ENCODE measurements at places on chromosomes 4 and X. TPM values are rescaled to one million over a fixed set of nuclear protein-coding genes. Genes with fewer than 3 reads are reported as not detected.

GRCh38 chr4:112978691-112979472 is 70.6 kb upstream of the ANK2 start:
- H3K27ac ChIP-seq: no peak overlapping the region
- H3K36me3 ChIP-seq: no peaks in the 10 kb centered on the region
- H3K27me3 ChIP-seq: no peaks in the 10 kb centered on the region
- no peak for DNase-seq
- no peak overlapping the region for H3K4me3 ChIP-seq

- H3K27me3 ChIP-seq: no peaks in the 10 kb centered on the region
- H3K27ac ChIP-seq: no peak overlapping the region
- peaks cover 46% of the 10 kb centered on the region for H3K36me3 ChIP-seq
- DNase-seq: peak; percentile 67
- no peak overlapping the region for H3K4me3 ChIP-seq
These were observed 39.5 kb downstream of the NOP14 start for GRCh38 chr4:2923668-2924173.

- H3K27ac ChIP-seq: no peak overlapping the region
- DNase-seq: no peak
- peak overlapping the region; percentile 62 for H3K4me3 ChIP-seq
- H3K27me3 ChIP-seq: no peaks in the 10 kb centered on the region
These were observed 55.1 kb downstream of the RAB40A start for GRCh38 chrX:103464072-103464773.

CSAG2 gene
- not detected for total RNA-seq

DCAF16 gene
- 35.1 TPM for total RNA-seq

Data from osteoblast (primary cell).